ENCODE measurements at places on chromosomes 1 and 21. TPM values are rescaled to one million over a fixed set of nuclear protein-coding genes. Genes with fewer than 3 reads are reported as not detected.

- DNase-seq, result no peak
These were observed 112.9 kb downstream of the MAB21L3 start for GRCh38 chr1:116224111-116224510.

ATP1A2 gene
- 7.9 TPM for total RNA-seq

MROH9 gene
- 11.6 TPM for total RNA-seq

SHISA4 gene
- total RNA-seq, result 15.8 TPM

GRCh38 chr1:36119456-36119855 lies 5.6 kb downstream of the COL8A2 start:
- no peak for DNase-seq

- DNase-seq, result no peak
These were observed 10.1 kb downstream of the DISP3 start for GRCh38 chr1:11488966-11489625.

GRCh38 chr1:65225179-65225578 lies 77.2 kb downstream of the AK4 start:
- DNase-seq, result no peak

GPR25 gene
- 0.49 TPM for total RNA-seq

FHAD1 gene
- 12.5 TPM for total RNA-seq

DNA sequence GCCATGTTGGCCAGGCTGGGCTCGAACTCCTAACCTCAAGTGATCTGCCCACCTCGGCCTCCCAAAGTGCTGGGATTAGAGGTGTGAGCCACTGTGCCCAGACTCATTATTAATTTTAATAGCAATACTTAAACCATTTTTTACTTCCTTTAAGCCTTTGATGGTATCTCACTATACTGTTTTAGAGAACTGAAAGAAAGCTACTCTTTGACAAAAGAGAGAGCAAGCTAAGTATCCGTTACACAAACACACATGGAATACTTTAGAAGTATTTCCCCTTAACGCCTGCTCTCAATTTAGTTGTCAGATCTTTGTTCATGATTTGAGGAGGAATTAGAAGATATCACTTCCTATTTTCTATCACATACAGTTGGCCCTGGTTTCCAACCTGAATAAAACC lies 189.4 kb downstream of the COP1 start:
- no peak for DNase-seq

DNA sequence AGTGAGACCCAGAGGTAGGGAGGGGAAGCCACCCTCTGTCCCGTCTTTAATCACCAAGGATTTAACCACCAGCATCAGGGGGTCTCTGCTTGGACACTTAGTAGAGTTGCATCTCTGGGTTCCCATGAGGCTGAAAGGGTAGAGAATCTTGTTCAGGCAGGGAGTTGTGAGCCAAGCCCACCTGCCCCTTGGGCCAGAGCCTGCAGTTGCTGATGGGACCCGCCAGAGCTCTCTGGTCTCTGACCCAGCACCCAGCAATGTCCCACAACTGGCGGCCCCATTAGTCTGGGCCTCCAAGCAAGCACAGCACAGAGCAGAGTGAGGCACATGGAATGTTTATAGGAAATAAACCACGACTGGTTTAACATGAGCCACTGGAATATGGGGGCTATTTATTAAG lies 166.3 kb downstream of the TRIM33 start:
- DNase-seq, result no peak

DNA sequence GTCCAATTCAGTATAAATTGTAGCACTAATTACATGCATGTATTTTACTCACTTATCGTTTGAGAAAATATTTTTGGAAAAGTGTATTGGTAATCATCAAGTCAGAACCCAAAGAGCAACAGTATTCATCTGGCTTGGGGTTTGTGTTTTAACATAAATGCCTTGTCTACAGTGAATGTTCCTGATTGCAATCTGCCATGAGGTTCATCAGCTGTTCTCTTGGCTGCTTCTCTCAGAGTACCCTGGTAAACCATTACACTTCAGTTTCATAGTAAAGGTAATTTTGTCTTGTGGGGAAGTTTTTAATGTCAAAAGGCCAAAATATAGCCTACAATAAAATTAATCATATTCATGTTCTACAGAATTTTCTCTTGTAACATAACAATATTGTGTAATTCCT lies 150.3 kb downstream of the IFI44 start:
- no peak for DNase-seq

DNA sequence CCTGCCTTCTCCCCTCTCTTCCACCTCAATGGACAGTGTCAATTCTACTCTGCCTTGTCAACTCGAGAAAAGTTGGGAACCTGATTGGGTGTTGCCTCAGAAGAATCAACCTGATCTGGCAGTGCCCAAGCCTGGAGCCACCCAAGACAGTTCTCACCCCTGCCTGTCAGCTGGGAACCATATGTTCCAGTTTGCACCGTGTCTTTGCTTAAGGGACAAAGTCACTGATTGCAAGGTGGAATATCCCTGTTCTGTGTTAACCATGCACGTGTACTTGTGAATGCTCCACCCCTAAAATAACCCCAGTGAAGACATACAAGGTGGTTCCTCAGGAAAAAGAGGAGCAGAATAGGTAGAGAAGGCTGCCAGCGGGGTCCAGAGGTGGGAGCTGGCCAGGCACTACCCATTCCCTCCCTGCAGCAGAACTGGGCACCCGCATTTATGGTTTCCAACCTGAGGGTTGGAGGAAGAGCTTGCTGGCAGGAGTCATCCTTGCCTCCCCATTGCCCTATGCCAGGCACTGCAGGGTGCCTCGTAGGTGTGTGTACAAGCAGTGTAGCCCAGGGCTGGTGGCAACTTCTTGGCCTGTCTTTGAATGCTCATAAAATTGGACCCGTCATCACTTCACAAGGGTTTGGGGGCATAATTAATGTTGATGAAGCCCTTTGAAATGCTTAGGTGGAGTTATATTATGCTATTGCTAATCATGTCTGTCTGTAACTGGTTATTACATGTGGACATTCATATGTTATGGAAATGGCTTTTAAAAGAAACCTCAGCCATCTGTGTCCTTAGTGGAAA lies 11.3 kb downstream of the NIPAL3 start:
- no peak for DNase-seq

- no peak for DNase-seq
These were observed 19.8 kb upstream of the BOLA1 start for GRCh38 chr1:149879556-149879955.

GRCh38 chr1:39698568-39698967 lies 7.3 kb upstream of the HPCAL4 start:
- DNase-seq, result no peak

CHIA gene
- 2.2 TPM for total RNA-seq

UBE2J2 gene
- 57.4 TPM for total RNA-seq

GRCh38 chr1:222697203-222697602 lies 15.1 kb downstream of the AIDA start:
- DNase-seq, result no peak

DNA sequence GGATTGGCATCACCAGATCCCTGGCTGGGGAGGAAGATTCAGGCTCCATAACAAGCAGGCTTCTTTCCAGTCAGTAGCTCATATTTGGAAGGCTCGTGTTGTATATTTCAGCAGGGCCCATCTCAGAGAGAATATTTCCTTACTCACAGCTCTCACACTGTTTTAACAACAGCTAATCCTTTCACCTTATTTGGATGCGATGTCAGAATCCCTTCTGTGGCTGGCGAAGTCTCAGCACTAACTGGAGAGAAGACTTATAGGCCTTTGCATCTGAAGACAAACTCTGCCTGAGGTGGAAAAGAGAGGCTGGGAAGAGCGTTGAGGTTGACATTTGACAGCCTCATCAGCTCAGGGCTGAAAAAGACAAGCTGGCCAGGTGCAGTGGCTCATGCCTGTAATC lies 47.2 kb upstream of the CAPZB start:
- no peak for DNase-seq

- DNase-seq, result no peak
These were observed 3.4 kb upstream of the GPR25 start for GRCh38 chr1:200869376-200869752.

HTR6 gene
- not detected for total RNA-seq

DNA sequence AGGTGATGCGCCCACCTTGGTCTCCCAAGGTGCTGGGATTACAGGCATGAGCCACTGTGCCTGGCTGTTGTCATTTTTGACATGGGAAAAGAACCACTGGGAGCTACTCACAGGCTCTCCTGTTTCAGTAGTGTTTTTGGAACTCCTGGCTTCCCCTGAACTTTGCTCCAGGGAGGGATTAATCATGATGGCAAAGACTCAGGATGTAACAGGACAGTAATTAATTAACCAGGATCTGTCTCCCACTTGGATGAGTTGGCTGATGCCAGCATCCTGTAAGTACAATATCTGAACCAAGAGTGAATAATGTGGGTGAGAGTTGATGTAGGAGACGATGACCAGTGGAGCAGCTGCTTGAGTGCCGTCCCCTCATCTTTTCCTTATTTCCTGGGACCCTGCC lies 4.9 kb downstream of the SFT2D2 start:
- no peak for DNase-seq

- DNase-seq, result no peak
These were observed 5.9 kb downstream of the ANKRD35 start for GRCh38 chr1:145879775-145880174.

GRCh38 chr1:3770047-3770765 lies 2.3 kb upstream of the SMIM1 start:
- no peak for DNase-seq

GRCh38 chr1:159465191-159465603 lies 25.7 kb downstream of the OR10J1 start:
- DNase-seq, result no peak

CYP4A22 gene
- 0.14 TPM for total RNA-seq

DNA sequence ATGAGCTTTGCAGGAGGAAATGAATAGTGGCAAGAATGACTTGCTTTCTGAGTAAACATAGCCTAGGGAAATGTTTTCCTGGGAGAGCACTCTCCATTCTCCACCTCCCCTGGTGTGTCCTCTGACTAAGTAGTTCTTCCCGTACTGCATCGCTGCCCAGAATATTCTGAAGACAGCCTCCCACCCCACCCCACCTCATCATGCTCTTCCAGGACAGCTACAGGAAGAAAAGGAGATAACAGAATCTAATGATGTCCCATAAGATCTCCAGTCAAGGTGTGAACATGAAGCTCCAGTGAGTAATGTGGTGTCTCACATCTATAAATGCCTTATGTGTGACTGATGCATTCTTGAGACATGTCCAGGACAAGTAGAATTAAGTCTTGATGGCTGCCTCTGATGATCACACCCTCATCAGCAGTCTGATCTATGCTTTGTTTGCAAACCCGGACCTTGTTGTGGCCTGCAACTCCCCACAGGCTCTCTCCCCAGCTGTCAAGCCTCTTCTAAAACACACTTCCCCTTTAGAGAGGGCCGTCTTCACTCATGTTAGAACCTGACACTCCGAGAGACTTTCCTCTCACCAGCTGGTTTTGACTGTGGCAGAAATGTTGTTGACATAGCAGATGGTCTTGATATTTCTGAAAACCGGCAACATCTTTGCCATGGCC lies 183.0 kb downstream of the CYYR1 start:
- peak; percentile 16 for DNase-seq

DNA sequence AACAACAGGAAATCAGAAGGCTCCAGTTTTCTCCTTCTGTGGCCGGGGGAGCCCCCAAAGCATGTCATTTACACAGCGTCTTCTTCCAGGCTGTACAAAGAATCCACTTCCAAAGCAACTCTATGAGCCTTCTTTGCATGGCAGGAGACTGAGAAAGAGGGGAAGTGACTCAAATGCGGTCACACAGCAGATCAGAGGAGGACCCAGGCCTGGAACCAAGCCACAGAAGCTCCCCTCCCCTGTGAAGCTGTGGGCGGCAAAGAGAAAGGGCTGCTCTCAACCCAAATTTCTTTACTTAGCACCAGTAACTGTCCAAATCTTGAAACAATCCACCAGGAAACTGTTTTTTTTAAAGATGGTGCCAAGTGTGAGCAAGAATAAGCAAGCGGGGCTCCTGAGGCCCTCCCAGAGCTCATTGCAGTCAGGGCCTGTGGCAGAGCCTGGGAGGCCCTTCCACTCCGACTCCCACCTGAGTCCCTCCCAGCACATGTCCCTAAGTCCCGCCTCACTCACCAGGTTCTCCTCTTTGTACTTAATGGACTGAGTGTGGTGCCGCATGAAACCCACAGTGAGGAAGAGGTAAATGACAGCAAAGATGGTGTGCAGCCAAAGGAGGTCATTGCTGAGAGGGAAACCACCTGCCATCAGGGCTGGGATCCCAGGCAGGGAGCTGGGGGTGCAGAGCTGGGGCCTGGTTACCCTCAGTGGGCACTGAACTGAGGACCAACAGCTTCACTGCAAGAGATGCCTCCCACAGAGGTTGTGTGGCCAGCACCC lies 15.9 kb downstream of the TMEM63A start:
- peak; percentile 69 for DNase-seq

DENND2D gene
- 61.6 TPM for total RNA-seq

- DNase-seq, result no peak
These were observed 23.5 kb downstream of the PLA2G2D start for GRCh38 chr1:20095564-20096434.

DNA sequence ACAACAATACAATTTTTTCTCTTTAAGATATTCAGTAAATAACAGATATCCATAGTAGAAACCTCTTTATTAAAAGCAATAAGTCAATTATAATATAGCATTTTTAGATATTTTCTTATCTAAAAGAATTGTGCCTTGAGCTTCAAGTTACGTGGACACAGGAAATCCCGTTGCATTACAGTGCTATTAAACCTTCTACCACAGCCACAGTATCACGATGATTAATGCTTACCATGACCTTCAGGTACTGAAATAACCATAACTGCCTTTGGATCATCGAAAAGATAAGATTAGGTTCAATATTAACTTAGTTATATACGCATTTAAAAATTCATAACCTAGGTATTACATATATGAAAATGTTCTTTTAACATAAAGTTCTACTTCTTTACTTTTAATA lies 17.9 kb downstream of the B3GALNT2 start:
- no peak for DNase-seq

MRPL20 gene
- 60.1 TPM for total RNA-seq

DNA sequence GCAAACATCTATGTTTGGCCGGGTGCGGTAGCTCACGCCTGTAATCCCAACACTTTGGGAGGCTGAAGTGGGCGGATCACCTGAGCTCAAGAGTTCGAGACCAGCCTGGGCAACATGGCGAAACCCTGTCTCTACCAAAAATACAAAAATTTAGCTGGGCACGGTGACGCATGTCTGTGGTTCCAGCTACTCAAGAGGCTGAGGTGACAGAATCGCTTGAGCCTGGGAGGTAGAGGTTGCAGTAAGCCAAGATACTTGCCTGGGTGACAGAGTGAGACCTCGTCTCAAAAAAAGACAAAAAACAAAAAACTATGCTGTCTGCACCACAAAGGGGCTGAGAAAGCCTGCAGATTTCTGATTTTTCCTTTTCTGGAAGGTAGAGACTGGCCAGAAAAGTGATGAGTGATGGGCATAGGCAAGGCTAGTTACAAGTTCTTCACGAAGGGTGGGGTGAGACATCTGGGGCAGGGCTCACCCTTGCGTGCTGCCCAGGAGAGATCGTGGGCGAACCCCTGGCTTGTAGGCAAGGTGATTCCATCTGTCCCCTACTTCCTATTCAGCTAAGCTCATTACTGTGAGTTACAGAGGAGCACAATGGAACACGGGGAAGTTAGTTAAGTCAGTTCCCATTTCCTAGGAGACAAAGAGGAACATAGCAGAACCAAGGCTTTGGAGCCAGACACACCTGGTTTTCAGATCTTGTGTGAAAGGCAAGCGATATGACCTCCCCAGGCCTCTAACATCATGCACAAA lies 3.2 kb downstream of the SLC2A1 start:
- no peak for DNase-seq

GRCh38 chr1:152514715-152515433 lies 592 bp downstream of the CRCT1 start:
- DNase-seq, result no peak

Measured in lung (tissue), 17 donors.